Ureter (tissue), 1 donor: ENCODE measurements at places on chromosomes 12 and 14. TPM values are rescaled to one million over a fixed set of nuclear protein-coding genes. Genes with fewer than 3 reads are reported as not detected.

DNA sequence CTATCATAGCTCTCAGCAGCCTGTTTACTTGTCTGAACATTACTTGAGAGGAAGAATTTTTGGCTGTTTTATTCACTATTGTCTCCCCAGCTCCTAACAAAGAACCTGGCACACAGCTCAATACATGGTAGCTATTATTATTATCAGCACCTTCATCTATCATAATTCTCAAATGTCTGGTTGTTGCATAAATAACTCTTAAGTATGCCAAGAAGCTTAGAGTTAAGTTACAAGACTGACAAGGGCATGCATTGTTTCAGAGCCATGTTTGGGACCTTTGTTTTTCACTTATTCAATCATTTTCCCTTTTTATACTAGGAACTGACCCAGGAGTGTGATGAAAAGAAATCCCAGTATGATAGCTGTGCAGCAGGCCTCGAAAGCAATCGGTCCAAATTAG is 77.5 kb upstream of the ATP2A2 start:
- no peak for DNase-seq

DNA sequence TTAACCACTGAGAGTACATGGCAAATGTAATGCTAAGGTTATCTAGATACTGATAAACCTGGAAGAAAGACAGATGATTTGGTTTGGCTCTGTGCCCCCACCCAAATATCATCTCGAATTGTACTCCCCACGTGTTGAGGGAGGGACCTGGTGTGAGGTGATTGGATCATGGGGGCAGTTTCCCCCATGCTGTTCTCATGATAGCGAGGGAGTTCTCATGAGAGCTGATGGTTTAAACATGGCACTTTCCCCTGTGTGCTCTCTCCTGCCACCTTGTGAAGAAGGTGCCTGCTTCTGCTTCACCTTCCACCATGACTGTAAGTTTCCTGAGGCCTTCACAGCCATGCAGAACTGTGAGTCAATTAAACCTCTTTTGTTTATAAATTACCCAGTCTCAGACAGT is 14.2 kb downstream of the NOXRED1 start:
- no peak for DNase-seq

GRCh38 chr12:94560431-94561221 is 89.7 kb downstream of the TMCC3 start:
- no peak for DNase-seq

- no peak for DNase-seq
These were observed 288.0 kb downstream of the ZFP36L1 start for GRCh38 chr14:68504861-68505260.

- no peak for DNase-seq
These were observed 273.6 kb upstream of the BTG1 start for GRCh38 chr12:92419201-92419600.

The CIDEB gene
- total RNA-seq, result 11.1 TPM

The STON2 gene
- total RNA-seq, result 61.4 TPM

The GDF3 gene
- not detected for total RNA-seq
